ENCODE measurements at places on chromosomes 2 and 18.

GRCh38 chr18:32707586-32707985, 65.2 kb downstream of the KLHL14 start:
- no peak for DNase-seq

- DNase-seq: no peak
Measured at GRCh38 chr2:148455791-148456190, 188.8 kb upstream of the EPC2 start.

GRCh38 chr2:33067598-33067997, 120.8 kb downstream of the LTBP1 start:
- DNase-seq: no peak

DNA sequence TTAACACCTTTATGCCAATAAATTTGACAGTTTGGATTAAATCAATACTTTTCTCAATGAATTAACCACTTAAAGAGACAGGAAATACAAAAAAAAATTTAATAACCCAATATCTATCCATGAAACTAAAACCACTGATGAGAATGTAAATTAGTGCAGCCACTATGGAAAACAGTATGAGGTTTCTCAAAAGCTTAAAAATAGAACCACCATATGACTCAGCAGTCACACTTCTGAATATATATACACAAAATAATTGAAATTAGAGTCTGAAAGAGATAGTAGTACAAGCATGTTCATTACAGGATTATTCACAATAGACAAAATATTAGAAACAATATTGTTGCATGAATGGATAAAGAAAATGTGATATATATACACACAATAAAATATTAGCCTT, 382.1 kb upstream of the SETBP1 start:
- no peak for DNase-seq

DNA sequence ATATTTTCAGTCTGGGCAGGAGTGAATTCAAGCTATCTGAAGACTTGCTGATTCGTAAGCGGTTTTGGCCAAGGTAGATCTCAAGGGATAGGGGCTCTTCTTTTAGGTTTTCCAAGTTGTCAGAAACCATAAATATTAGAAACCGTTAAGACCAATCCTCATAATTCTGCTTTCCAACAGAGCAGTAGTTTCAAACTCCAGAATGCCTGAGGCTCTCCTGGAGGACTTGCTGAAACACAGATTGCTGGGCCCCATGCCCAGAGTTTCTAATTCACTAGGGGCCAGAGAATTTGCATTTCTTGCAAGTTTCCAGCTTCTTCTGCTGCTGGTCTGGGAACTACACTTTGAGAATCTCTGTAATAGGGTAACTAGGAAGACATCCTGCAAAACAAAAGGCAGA, 1855.7 kb upstream of the CELF4 start:
- no peak for DNase-seq

DNA sequence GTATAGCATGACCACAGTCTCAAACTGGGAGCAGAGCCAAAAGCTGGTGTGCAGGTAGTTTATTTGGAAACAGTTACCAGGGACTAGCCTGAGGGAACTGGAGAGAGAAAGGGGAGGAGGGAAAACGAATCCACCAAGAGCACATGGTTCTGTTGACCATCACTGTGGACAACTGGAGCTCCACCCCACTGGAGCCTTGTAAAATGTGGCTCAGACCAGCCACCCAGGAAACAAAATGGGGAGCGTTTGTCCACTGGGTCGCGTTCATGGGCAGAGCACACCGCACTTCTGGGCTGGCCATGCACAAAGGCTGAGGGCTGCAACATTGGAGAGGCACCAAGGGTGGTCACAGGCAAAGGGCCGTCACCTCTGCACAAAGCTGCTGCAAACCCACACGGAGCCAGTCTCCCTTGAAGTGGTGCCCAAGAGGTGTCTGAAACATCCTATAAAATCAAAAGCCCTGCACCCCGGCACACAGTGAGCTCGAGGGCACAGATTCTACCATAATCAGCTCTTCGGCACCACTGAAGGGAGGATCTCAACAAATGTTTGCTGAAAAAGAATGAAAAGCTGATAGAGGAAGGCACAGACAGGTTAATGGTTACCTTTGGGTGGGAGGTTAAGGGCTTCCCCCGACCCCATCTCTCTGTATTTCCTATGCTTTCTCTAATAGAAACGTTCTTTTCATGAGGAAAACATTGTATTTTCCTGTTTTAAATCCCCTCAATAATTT, 192.9 kb downstream of the INHBB start:
- DNase-seq: no peak

DNA sequence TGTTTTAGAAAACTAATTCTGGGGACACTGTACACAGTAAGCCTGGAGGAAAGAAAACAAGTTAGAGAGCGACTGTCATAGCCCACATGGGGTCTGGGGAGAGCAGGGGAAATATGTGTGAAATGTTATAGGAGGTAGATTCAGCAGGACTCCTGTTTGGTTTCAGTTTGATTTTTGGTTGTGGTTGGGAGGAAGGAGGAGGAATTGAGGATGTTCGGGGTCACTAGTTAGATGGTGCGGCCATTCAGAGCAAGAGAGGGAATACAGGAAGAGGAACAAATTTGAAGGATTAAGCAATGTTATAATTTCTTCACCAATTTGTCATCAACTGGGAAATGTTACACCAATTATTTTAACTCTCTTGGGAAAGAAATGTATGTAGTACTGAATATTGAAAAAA, 25.1 kb downstream of the TTC39C start:
- DNase-seq: no peak

DNA sequence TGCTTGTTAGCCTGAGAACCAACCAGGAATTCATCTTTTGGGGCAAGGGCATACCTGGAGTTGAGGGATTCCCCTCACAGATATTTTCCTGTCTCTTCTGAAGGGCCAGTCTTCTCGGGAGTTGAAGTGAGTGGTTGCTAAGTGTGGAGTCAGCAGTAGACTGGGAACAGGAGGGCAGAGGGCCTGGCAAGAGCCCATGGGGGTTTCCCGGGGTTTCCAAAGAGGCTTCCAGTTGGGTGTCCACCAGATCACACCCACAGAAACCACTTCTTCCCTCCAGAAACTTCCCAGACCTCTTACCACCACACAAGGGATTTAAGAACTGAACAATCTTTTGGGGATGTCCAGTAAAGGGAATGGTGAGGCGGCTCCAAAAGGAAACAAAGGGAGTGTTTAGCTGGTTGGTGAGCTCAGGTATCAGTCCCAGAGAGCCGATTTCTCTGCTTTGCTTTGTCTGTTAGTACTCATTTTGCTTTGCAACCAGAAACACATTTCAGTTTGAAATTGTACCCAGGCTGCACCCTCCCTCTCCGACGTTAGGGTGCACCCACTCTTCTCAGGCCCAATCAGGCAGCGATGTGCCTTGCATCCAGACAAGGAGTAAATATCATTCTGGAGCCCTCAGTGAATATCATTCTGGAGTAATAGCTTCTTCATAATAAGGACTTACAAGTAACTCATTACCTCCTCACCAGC, 47.5 kb upstream of the SPATS2L start:
- DNase-seq: no peak

DNA sequence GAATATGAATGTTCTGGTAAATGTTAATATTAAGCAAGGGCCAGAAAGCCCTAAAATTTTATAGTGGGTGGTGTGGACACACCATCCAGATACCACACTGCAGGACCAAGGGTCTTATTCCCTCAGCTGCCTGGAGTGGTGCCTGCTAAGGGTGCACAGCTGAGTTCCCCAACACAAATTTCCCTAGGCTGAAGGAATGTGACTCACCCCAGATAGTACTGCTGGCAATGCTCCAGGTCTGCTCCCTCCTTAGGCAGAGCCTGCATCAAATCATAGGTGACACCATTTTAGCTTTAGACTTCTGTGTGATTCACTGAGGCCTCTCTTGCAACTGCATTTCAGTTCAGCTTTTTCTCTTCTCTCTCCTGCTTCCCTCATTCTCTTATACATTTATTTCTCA, 321.1 kb downstream of the SATB2 start:
- DNase-seq: no peak

- peak; percentile 5 for DNase-seq
Measured at GRCh38 chr2:24816884-24817283, 23.7 kb downstream of the CENPO start.

DNA sequence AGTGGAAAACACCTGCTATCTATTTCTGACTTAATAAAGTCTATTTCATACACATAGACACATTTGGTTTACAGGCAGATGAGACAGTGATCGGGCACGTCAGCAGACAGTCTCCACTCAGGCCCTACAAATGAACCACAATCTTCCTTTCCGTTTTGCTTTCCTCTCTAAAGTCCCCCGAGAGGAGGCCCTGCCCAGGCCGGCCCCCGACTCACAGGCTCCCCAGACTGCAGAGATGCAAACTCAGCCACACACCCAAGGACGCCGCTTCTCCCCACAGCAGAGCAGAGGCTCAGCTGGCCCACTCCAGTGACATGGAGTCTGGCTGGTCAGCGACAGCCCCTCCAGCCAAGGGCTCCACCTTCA, 9.3 kb upstream of the MTERF4 start:
- DNase-seq: no peak

- no peak for DNase-seq
Measured at GRCh38 chr2:23698721-23699579, 228.0 kb downstream of the ATAD2B start.

- no peak for DNase-seq
Measured at GRCh38 chr2:137912371-137912770, 51.9 kb upstream of the HNMT start.

DNA sequence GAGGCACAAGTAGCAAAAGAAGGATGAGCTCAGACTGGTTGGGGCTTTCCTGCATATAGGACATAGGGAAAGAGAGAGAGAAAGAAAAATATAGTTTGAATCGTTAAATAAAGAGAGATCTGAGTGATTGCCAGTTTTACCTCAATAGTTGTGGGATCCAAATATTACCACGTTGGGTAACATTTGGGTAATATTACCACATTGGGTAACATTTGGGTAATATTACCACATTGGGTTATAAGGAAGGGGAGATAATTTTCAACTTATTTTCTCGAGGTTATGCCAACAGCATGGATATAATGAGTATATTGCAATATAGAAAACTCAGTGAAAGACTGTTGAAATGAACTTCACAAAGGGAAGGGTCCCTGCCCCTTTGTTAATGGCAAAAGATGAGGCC, 20.7 kb downstream of the SP140 start:
- no peak for DNase-seq

GRCh38 chr2:158903711-158904405, 64.6 kb upstream of the TANC1 start:
- no peak for DNase-seq

- no peak for DNase-seq
Measured at GRCh38 chr2:74164761-74165160, 13.9 kb downstream of the MOB1A start.

GRCh38 chr2:220120041-220120440, 492.6 kb downstream of the SLC4A3 start:
- DNase-seq: no peak

DNA sequence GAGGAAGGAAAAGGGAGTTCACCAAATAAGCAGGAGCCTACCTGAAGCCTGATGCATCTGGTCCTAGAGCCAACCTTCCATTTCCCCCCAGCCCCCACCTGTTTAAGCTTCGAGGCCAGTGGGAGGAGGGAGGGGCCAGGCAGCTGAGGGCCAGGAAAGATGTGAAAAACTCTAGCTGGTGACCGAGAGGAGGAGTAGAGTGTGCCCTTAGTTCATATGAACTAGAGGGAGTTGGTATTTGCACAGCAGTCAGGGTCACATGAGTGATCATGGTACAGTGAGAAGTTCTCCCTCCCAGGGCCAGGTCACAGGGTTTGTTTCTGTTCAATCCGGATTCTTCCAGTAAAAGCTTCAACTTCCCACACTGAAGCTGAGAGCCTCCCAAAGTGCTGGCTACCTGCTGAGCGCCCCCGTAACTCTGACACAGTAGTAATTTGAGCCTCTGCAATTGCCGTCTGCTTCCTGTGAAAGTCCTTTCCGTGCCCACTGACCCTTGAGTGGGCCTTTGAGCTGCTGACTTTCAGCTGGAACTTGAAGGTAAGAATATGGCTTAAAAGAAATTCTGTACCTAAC, at the start of gene SULT1C2:
Gene SULT1C2 (plus strand): TSS at position 362 of the 573 bp plus-strand sequence. CDS start 4,773 bp downstream, outside the sequence.
- no peak for DNase-seq

DNA sequence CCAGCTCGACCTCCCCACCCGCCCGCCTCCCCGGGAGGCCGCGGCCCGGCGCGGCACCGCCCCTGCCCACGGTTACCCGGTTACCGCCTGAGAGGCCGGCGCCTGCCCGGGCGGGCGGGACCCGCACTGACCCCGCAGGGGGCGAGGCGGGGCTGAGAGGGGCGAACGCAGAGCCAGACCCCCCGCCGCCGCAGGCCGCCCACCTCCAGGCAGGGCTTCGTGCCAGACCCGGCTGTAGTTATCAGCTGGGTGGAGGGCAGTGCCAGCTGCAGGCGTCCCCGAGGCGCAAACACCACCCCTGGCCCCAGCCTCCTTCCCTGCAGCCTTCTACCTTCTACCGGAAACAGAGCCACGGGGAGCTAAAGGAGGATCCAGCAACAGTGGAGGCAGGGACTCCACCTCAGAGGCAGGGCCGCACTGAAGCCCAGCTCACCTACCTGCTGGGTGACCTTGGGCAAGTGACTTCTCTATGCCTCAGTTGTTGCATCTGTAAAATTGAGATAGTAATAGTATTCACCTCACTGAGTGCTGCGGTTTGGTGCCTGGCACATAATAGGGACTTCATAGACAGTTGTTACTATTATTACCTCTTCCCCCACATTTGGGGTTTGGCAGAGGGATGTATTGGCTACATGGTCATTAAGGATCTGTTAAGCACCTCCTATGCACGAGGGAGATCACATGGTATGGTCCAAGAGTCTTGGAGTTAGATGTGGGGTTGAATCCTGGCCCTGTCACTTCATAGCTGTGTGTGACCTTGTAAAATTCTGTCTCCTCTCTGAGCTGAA, 231.6 kb upstream of the SMAD2 start:
- no peak for DNase-seq

GRCh38 chr2:199484927-199485326, 27.2 kb upstream of the SATB2 start:
- DNase-seq: no peak

DNA sequence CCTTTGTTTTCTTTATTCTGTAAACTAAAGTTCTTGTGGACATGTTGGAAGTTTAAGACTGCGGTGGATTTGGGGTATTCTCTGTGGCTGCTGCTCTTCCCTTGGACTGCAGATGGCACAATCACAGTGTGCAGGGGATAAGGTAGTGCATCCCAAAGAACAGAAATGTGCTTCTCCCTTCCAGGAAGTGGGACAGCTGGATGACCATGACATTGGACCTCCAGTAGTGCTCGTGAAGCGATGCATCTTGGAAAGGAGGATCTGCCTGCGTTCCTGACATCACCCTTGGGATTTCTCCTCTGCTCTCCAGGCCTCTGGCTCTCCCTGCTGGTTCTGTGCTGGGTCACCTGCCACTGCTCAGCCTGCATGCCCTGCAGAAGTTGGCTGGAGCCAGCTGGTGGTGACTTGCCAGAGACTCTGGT, 109.9 kb downstream of the SLC4A3 start:
- DNase-seq: no peak
